Dermis microvascular lymphatic vessel endothelial cell (primary cell): ENCODE measurements at places on chromosomes 5 and 9. TPM values are rescaled to one million over a fixed set of nuclear protein-coding genes. Genes with fewer than 3 reads are reported as not detected.

Gene SURF2
- 9.6 and 15.3 TPM in 2 replicates for total RNA-seq

GRCh38 chr9:129486756-129487657, 133.9 kb downstream of the C9orf50 start:
- DNase-seq, result no peak

DNA sequence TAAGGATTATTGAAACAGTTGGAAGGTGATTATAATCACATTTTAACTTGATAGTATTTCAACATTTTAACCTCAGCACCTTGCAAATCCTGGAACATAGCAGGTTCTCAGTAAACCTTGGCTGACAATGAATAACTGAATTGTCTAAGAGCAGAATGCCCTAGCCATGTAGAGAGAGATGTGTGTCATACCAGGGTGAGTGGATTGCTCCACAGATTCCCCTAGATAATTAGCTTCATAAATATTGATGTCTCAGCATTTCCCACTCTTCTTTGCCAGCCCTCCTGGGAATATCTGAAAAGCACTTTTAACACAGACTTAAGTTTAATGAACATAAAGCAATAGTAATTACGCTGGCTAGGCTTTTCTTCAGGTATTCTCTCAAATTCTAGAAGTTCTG, 363.5 kb downstream of the MAN2A1 start:
- DNase-seq, result no peak

Gene PCDHB4
- under 0.01 and 0.13 TPM in 2 replicates for total RNA-seq

DNA sequence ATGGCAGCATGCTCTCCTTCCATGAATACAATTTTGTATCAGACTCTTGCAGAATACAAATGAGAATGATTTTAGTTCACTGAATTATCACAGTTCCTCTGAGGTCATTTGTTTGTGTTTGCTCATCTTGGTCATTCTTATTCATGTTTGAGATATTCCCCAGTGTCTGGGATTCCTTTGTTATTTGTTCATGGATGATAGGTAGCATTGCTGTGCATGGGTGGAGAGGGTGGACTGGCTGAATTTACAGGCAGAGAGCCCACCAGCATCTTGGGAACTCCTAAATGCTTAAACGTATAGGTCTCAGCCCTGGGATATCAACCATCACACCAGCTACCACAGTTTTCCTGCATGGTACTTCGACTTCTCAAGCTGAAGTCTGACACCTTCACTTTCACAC, 459.8 kb downstream of the CCDC171 start:
- no peak for DNase-seq

- no peak for DNase-seq
Measured at GRCh38 chr9:20987521-20987920, 43.9 kb downstream of the HACD4 start.

- DNase-seq, result no peak
Measured at GRCh38 chr5:104763216-104763615, 1200.6 kb upstream of the NUDT12 start.

- no peak for DNase-seq
Measured at GRCh38 chr9:3035579-3036332, 191.9 kb upstream of the PUM3 start.

DNA sequence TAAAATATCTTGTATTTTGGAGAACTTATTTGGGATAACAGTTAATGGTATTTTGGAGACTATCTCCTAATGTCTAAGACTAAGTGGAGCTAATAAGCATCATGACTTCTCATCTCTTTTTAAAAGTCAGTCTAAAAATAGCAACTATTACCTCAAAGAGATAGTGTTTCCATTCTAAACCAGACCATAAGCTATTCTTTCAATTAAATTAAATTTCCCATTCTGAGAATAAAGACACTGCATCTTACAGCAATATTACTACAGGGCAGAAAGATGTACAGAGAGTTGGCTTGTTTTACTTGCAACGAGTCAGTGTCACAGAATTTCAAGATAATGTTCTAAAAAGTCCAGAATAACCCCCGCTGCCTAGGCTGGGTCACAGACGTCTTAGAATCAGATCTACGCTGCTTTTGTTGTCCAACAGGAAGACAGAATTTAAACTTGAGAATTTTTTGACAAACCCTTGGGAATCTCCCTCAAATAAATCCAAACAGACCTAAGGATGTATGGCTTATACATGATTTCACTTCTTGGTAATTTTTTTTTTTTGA, 98.9 kb downstream of the USP20 start:
- DNase-seq, result no peak

Gene C9orf153
- 0.38 TPM in 1 of 2 replicates, not detected in the other for total RNA-seq

Gene KIF24
- total RNA-seq, result 1.6 and 2.1 TPM in 2 replicates

DNA sequence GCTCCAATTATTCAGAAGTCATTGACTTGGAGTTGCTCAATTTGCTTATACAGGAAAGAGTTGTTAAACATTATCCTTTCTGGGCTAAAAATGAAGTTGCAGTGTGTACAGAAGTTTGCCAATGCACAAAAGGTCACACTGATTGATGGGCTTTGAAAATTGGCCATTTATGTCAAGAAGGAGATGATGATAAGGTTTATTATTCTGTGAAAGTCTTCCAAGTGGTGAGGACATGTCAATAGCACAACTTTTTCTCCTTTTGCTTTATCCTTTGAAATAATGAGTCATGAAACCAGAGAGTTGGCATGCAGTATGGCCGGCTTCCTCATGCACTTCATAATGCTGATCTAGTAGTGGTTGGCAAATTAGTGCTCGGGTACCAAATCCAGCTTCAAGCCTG, 848.5 kb upstream of the WWC1 start:
- no peak for DNase-seq

DNA sequence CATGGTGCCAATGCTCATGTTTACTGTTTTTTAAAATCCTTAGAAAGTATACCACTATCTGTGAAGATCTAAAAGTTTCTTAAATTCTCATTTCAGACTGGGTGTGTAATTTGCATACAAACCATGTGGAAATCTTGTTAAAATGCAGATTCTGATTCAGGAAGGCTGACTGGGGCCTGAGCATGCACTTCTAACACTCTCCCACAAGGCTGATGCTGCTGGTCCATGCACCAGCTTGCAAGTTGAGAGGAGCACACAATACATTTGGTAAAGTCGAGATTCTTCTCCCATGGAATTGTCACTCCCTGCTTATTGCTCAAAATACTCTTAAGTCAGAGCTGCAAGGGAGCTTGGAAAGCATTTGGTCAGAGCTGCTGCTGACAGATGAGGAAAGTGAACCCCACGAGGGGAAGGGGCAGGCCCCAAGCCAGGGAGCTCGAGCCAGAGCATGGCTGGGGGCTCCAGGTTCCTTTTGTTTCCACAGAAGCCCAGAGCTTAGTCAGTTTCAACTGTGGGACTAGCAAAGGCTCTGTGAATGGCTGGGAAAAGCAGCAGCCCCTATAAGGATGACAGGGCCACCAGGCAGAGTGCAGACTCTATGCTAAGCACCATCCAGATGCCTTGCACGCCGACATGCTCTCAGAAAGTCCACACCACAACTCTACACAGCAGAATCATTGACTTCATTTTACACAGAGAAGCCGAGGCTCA, 93.5 kb upstream of the HAND1 start:
- no peak for DNase-seq

- DNase-seq, result no peak
Measured at GRCh38 chr9:15137658-15138356, 169.2 kb downstream of the TTC39B start.

Gene PCDHGA8
- 0.64 and 1.1 TPM in 2 replicates for total RNA-seq

- no peak for DNase-seq
Measured at GRCh38 chr5:111469903-111470302, 42.4 kb downstream of the STARD4 start.

DNA sequence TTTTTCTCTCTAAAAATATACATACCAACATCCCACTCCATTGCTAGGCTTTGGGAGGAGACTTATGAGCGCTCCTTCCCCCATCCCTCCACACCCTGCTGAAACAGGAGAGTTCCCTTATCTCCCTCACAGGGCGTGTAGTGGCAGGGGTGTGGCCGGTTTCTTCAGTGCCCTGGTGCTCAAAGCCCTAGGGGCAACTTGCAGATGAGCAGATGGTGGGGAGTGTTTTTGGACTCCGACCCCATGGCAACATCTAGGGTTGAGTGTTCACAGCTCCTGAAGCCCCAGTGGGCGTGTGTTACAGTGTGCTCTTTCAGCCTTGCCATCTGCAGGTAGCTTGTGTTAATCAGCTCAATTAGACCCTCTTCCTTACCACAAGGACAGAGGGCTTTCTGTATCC, 409.5 kb downstream of the MAT2B start:
- no peak for DNase-seq

GRCh38 chr5:1351156-1351555, 6.3 kb upstream of the CLPTM1L start:
- no peak for DNase-seq

DNA sequence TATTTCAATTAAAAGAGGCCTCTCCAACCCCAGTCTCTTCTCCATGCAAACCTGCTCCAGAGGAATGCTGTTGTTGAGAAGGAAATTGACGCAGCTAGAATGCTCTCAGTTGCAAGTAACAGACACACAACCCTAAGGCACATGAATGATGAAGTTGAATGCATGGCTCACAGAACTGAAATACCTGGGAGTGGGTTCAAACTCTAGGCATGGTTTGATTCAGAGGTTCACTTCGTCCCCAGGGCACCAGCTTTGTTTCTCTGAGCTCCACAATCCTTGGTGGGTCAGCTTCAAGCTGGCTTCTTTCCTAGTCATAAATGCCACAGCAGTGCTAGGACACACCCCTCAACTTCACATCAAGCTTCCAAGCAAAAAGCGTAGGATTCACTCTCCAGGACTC, 4.6 kb downstream of the ACTL7B start:
- DNase-seq, result no peak

DNA sequence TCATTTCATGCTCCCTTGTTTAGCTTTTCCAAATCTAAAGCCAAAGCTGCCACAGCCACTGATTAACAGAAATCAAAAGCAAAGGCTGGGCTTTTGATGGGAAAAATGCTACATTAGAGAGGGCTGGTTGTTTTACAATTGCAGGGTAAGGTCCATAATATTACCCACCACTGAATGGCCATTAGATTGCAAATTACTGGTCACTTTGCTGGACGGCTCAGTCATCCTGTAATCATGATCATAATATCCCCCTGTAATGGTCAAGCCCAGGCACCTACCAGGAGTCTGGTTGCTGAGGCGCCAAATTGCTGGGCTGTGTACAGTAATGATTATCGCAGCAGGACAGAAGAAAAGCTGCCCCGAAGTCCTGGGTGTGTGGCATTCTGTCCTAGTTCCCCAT, 286.5 kb downstream of the ZSWIM6 start:
- DNase-seq, result no peak

Gene C5orf46
- total RNA-seq, result not detected in 2 replicates

DNA sequence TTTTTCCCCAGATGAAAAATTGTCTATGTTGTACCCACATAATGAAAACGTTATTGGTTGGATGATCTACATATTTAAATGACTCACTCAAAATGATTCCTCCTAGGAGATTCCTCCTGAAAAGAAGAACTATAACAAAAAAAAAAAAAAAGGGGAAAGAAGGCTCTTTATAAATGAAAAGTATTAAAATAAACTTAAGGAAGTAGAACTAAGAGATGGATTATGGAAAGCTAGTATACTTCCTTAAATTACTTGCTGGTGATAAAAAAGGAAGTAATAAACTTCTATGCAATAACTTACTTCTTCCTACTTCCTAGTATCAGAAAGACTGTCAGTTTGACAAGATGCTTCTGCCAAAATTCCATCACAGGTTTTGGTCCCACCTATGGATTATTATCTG, 1087.7 kb downstream of the CDH12 start:
- DNase-seq, result no peak

DNA sequence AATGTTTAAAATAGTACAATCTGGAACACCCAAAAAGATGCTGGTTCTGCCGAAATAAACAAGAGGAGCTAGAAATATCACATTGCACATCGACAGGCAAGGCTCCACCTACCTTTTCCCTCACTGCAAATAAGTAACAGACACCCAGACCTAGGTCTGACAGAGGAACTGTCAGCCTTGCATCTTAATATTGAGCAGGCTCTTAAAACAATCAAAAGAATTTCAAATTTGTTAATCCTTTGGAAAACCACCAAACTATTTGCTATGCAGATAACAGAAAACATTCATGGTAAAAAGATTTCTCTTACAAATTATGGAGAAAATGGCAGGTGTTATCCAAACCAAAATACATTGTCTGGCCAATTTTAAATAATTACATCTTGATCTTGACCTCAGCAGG, 71.3 kb downstream of the FRMD3 start:
- no peak for DNase-seq

- DNase-seq, result no peak
Measured at GRCh38 chr5:11197726-11198125, 436.7 kb upstream of the DAP start.

Gene ANKRD20A1
- 1.2 and 1.3 TPM in 2 replicates for total RNA-seq

Gene CCL27
- total RNA-seq, result not detected in 2 replicates

DNA sequence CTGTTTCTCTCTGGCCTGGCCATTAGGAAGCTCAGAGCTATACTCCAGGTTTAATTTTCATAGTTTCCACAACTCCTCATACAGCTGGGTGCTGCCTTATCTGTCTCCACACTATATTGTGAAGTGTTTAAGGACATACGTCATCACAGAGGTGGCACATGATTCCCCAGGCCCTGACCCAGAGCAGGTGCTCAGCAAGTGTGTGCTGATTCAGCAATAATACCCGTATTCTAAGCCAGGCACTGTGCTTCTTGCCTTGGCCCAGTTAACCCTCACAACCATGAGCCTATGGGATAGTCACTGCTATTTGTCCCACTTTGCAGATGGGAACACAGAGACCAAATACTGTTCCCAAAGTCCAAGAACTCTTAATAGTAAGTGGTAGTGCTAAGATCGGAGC, 93.5 kb upstream of the SMIM23 start:
- no peak for DNase-seq

GRCh38 chr5:140292212-140293036, 10.5 kb downstream of the PFDN1 start:
- no peak for DNase-seq

- DNase-seq, result no peak
Measured at GRCh38 chr5:123610209-123610608, 98.2 kb downstream of the CSNK1G3 start.

DNA sequence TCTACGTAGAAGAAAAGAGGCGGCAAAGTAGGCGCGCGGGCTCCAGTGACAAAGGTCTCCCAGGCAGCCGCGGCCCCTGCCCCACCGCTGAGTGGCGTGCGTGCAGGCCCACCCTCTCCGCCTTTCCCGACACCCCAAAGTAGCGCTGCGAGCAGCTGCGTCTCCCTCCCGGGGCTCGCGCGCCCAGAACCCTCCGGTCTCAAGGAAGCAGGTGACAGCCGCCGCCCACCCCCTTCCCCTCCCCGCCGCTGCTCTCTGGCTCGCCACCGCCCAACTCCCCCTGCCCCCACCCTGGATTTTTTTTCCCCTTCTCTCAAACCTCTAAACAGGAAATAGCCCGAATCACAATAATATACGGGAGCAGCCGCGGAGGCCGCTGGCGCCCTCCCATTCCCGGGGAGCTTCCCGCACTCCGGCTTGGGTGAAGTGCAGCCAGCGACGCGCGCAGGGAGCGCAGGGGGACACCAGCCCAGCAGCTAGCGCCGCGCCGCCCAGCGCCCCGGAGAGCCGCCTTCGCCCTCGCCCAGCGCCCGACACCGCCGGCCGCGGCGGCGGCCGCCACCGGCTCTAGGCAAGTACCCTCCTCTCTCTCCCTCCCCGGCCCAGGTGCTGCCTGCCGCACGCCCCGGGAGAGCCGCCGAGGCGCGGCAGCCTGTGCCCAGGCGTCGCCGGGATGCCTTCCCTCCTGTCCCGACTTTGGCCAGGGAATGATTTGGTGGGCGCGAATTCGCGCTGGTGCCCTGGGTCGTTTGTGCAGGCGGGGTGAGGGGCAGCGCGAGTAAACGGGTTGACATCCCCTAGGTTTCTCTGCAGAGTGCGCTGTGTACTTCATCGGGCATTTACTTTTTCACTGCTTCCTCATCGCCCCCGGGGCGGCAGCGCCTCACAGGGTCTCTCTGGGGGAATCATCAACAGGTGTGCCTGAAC, 52.7 kb upstream of the TJP2 start:
- DNase-seq, result peak; percentile 58

GRCh38 chr5:2556375-2556966, 195.0 kb downstream of the IRX2 start:
- DNase-seq, result no peak

Gene TAF11L10
- total RNA-seq, result not detected in 2 replicates
